ENCODE measurements at places on chromosomes 16 and 17.

DNA sequence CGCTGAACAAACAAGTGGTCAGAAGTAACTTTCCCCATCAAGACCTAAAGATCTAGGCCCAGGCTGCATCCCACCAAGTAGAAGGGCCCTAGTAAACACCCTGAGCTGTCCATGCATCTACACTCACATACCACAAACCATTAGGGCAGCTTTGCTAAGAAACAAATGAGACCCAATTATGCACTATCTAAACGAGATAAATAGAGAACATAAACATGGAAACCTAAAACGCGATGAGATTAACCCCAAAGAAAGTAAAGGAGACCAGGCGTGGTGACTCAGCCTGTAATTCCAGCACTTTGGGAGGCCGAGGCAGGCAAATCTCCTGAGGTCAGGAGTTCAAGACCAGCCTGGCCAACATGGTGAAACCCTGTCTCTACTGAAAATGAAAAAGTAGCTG is 5.8 kb downstream of the TXNDC11 start:
- no peak for DNase-seq

- DNase-seq = no peak
These were observed 95.7 kb downstream of the HS3ST3B1 start for GRCh38 chr17:14396547-14396946.

GRCh38 chr16:50299508-50300105 is 33.3 kb downstream of the ADCY7 start:
- no peak for DNase-seq

GRCh38 chr17:64938925-64939474 is 19.7 kb upstream of the LRRC37A3 start:
- DNase-seq = no peak

- no peak for DNase-seq
These were observed 5.0 kb upstream of the FTSJ3 start for GRCh38 chr17:63832455-63832854.

DNA sequence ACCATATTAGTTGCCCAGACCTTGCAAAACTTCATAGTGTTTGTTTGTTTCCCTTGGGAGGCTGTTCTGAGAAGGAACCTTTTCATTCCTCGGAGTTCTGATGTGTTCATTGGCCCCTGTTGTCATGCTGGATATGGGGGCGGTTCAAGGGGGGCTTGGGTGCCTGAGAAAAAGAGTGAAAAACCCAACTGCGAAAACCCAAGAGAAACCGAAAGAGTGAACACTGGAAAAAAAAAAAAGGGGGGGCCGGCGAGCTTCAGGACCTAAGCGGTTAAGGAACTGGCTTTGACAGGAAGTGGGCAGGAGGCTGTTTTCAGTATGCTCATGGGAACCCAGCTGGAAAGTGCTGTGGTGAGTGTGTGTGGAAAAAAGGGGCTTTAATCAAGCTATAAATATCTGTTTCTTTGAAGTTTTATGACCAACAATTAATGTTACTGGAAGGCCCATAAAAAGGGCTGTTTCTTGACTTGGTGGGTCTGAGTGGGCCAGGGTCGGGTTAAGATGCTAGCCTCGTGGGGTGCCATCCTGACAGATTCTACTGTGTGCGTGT is 510.7 kb downstream of the MAF start:
- DNase-seq = no peak

GRCh38 chr17:82690786-82691489 is 7.6 kb downstream of the RAB40B start:
- no peak for DNase-seq

Measured in A673 (cell line).